ENCODE measurements at places on chromosomes 5 and 9.

DNA sequence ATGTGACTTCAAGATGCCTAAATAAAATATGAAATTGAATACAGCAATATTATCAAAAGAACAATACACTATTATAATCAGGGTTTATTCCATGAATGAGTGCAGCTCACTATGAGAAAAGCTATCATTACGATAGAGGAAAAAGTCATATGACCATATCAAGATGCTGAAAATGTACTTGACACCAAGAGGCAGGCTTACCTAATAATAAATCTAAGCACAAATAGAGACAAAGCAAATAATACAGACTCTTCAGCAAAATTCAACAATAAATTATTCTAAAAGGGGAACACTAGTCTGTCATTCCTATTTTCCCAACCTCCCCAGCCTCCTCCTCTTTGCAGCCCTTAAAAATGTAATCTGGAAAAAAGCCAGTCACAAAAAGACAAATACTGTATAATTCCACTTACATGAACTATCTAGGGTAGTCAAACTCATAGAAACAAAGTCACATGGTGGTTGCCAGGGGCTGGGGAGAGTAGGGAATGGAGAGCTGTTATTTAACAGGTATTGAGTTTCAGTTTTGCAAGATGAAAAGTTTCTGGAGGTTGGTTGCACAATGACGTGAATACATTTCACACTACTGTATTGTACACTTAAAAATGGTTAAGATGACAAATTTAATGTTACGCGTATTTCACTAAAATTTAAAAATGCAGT lies 148.4 kb downstream of the NFIB start:
- no peak for DNase-seq

DNA sequence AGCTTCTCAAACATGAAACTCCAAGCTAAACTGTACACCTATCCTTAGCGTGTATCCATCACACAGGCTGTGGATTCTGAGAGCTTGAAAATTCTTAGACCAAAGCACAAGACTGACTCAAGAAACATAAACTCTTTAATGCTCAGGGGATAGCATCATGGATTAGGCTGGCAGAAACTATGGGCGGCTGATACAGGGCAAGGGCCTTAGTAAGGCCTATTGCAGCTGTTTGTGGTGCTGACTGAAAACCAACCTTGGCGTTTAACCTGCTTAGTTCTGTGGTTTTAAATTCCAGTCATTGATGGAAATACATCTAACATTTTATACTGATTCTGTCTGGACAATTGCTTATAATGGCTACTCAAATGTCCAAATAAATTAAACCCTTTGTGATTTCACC lies 183.7 kb downstream of the TLR4 start:
- DNase-seq, result no peak

GRCh38 chr5:132059696-132060500 lies 557 bp upstream of the IL3 start:
- no peak for DNase-seq

DNA sequence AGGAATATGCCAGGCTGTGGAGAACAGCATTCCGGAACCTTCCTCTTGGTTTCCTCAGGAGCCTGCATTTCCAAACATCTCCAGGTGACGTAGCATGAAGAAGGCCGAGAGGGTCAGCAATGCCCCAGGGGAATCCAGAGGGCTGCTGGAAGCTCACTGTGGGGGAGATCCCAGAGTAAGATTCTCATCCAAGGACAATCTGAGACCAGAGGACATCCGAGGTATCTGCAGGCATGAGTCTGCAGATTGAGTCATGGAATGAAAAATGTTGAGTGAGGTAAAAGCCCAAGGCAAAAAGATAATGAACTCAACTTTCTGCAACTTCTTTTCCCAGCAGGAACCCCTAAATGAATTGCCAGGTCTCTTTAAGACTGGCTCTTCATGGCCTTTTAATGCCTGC lies 73.5 kb downstream of the KIF4B start:
- no peak for DNase-seq

DNA sequence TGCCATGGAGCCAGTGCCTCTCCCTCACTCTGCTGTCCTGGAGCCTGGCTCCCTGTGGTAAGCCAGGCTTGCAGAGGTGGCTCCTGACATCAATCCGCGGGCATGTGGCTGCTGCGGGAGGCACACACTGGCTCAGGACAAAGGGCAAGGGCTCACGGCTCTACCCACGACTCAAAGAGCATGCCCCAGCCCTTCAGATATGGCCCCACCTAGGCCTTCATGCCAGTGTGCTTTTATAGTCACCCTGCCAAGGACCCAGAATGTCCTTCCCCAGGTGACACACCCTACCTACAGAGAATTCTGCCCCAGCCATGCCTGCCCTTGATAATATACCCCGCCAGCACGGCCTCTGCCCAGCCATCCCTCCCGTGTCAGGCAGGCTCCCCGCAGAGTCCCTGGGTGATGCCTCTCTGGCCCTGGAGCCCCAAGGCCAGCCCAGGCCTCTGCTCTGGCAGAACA lies 1.6 kb downstream of the MGAT4B start:
- no peak for DNase-seq
